ENCODE measurements at places on chromosomes 11 and 22.

DNA sequence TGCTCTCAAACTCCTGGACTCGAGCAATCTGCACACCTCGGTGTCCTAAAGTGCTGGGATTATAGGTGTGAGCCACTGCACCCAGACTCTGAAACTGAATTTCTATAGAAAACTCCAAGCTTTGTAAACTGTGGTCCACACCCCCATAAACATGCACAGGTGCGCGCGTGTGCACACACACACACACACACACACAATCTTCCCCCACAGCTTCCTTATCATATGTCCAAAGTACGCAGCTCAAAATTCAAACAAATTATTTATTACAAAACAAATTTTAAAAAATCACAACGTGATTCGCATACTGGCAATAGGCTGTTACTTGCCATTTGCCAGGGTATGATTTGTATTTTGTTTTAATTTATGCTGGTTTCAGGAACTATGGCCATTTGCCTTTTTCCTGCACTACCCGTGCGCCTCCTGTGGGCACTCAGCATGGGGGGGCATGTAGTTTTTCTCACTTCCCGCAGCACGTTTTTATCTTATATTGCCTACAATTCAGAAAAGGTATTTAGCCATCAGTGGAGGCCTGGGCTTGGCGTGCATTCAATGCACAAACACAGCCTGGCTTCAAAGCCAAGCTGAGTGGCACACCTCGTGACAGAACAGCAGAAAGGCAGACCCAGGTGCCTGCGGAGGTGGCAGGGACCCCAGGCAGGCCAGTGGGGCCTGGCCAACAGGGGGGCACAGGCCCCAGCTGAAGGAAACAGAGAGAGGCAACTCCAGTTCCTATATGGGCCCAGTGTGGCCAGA lies 10.8 kb upstream of the SNX32 start:
- DNase-seq: no peak

GRCh38 chr11:11836676-11837231 lies 5.0 kb upstream of the USP47 start:
- no peak for DNase-seq

DNA sequence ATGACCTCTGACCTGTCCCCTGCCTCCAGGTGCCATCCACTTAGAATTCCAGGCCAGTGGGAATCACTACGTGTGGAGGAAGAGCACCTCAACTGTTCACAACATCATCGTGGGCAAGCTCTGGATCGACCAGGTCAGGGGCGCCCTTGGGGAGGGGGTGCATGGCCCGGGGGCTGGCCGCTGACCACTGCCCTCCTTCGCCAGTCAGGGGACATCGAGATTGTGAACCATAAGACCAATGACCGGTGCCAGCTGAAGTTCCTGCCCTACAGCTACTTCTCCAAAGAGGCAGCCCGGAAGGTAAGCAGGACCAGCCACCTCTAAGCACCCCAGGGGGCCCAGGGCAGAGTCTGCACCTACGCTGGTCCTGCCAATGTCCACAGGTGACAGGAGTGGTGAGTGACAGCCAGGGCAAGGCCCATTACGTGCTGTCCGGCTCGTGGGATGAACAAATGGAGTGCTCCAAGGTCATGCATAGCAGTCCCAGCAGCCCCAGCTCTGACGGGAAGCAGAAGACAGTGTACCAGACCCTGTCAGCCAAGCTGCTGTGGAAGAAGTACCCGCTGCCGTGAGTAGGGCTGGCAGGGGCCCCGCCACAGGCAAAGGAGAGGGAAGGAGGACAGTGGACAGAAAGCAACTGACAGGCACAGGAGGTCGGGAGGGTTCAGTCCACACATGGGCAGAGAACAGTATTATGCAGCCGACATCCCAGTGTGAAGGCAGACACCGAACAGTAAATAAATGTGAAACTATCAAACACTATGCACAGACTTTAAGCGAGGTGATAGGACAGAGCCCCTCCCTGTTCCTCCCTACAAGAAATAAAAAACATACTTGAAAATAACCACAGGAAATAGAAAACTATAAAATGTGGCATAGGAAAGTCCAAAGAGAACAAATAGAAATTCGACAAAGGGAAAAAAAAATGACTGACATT lies 74.9 kb downstream of the MORC2 start:
- DNase-seq: no peak

DNA sequence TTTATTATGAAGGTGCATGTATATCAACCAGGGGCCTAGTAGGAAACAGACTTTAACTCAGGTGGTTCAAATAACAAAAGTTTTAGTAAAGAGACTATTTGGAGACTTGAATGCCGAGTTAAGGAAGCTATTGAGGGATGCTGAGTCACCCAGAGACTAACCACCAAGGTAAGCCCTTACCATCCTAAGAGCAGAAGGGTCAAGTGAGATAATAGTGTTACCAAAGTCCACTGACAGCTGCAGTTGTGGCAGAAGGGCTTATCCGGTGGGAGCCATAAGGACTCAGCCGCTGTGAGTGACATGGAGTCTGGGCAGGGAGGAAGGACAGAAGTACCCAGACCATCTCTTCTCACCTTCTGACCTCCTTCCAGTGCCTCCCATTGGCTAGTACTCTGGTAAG lies 134.0 kb downstream of the INSC start:
- no peak for DNase-seq

GRCh38 chr11:118485273-118485672 lies 42.0 kb upstream of the TTC36 start:
- DNase-seq: no peak

DNA sequence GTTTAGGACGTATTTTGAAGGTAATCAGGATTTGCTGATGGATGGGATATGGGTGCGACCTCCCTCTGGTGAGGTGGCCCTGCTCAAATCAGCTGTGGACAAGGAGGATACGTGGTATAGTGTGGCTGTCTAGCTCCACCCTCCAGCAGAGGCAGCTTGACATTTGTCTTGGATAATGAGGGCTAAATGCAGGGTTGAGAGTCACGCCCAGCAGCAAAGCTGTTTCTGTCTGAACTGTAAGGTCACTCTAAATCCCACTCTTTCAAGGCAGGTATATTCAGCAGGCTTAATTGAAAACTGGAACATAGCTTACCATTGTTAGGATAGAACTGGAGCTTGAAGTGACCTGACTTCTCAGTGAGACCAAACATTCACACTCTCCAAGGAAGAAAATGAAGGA lies 98.7 kb downstream of the SWAP70 start:
- no peak for DNase-seq

DNA sequence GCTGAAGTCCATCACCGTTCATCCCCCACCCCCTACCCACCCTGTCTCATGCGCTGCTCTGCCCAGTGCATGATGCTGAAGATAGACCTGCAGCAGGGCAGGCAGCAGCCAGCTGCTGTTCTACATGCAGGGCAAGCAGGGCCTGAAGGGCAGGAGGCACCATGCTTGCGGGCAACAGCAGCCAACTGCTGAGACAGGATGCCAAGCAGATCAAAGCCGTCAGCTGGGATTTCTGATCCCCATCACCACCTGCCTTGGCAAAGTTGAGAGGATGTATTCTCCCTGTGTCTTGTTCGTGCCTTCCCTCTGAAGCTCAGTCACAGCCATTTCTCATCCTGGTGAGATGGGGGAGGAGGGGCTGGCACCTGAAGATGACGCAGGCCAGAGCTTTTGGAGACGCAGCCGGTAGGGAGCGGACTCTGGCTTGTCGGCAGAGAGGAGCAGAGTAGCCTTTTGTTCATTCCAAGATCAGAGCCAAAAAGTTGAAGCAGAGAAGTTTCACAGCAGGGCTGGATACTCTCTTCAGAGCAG lies 227.0 kb downstream of the GRIK4 start:
- DNase-seq: no peak

- no peak for DNase-seq
Observed at GRCh38 chr11:14370496-14370895, 11.5 kb upstream of the RRAS2 start.

- no peak for DNase-seq
Observed at GRCh38 chr22:48391820-48392219, 1435.9 kb downstream of the BRD1 start.

DNA sequence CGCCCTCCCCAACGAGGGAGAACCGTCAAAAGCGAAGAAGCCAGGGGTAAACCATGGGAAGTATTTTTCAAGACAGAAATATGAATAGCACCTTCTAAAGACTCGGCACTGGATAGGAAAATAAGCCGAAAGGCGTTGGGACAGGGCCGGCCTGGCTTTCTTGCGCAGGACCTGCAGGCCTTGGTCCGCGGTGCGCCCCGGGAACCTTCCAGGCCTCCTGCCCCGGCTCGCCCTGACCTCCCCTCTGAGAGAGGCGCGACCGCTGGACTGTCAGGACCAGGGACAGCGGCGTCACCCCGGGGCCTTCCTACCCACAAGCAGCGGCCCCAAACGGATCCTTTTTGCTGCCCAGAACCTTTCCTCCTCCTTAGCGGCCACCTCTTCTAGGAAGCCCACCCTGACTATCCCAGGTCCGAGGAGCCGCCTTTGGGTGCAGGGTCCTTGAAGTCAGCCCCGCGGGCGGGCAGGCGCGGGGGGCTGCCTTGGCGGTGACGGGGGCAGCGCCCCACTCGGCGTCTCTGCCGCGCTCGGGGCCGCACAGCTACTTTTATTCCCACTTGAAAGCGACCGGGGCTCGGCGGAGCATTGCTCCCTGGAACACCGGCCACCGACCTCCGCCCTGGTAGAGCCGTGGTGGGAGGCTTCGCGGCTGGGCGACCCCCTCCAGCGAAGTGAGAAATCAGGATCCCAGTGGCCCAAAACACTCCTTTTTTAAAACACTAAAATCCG lies 650 bp upstream of the MAPK11 start:
- peak; percentile 74 for DNase-seq

DNA sequence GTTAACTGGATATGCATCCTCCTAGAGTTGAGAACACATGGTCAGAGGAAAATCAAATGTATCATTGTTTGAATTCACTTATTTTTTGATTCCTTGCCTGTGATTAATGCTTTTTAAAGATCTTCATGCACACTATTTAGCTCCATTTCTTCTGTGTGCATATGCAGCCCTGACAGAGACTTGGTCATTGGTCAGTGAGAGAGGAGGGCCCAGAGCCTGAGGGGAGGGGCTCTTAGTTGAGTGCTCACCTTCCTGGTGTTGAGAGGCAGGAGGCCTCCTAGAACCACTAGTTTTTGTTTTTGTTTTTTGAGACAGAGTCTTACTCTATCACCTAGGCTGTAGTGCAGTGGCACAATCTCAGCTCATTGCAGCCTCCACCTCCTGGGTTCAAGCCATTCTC lies 48.9 kb downstream of the TNRC6B start:
- DNase-seq: no peak

DNA sequence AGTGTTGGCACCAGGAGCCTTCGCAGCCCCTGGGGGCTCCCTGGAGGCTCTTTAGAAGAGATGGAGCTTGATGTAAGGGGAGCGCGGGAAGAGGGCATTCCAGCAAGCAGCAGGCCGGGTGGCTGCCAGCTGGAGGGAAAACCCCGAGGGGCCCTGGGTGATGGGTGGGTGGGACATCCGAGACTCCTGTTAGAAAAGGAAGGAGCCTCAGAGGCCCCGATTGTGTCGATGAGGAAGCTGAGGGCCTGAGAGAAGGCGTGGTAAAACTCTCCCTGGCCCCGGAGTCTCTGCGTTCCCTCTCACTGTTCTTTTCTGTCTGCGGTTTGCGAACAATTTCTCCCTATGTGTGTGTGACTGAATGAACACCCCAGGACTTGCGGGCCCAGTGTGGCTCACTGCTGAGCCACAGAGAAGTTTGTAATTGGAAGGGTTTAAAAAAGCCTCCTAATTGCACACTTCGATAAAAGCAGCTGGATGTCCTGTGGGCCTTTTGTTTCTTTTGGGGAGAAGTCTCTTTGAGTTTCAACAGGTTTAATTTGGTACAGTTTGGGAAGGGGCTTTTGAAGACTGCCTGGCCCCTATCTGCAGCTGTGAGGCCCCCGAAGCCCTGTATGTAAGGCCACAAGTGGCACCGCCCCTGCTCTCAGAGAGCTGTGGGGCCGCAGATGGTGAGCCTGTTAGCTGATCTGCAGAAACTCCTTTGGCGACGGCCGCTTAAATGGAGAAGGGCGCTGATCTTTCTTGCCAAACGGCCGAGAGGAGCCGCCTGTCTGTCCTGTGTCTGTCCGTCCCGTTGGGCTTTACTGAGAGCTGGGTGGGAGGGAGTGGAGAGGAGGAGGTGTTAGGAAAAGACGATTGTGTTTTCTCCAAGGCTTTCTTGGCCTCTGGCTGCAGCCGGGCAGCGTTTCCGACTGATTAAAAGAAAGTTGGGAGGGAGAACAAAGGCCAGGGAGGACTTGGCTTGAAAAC lies 2.0 kb downstream of the FBLN1 start:
- no peak for DNase-seq

Measured in CD4-positive, alpha-beta T cell treated with Interleukin-21 for 1 hour (primary cell).